ENCODE measurements at places on chromosomes 2 and 18.

- DNase-seq = no peak
Observed at GRCh38 chr18:5979971-5980457, 84.7 kb upstream of the TMEM200C start.

DNA sequence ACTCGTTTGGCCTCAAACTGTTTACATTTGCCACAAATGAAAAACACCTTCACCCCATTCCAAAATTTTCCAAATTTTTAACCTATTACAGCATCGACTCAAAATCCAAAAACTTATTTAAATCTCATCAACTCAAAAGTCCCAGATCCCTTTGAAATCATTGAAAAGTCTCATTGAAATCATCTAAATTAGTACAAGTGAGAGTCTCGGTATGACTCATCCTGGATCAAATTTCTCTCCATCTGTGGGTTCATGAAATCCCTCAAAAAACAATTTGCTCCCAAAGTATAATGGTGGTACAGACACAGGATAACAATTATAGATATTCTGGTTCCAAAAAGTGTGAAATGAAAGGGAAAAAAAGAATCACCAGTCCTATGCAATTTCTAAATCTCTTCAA is 65.1 kb downstream of the LRP1B start:
- DNase-seq = no peak

- DNase-seq = no peak
Observed at GRCh38 chr2:11563784-11564666, 30.2 kb downstream of the GREB1 start.

DNA sequence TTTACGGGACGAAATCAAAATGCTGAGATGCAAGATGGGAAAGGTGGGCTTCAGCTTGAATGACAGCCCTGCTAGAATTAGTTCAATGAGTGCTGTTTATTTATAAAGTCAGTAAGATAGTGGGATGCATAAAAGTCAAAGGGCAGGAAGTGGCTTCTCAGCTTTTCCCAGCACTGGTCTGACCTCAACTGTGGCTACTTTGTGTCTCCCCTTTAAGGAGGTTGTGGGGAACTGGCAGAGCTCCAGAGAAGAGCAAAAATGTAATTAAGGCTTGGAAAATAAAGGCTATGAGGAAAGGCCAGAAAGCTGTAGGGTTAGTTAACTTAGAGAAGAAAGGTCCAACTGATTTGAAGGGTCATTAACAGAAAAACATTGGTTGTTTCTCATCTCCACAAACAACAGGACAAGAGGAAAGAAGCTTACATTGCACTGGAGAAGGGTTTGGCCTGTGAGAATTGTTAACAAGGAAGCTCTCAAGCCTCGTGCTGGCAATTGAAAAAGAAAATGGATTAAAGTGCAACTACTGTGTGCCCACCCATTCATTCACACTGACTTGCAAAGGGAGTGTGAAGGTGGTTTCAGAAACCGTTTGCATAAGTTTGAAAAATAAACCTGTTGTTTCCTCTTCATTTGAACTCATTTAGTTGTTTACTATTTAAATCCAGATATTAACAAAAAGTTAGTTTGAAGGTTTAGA is 68.8 kb upstream of the CD28 start:
- DNase-seq = no peak
